Stimulated activated CD4-positive, alpha-beta T cell treated with anti-CD3 and anti-CD28 coated beads, Interleukin-2, amount 100 ng/mL, for 48 hours (primary cell): ENCODE measurements at places on chromosomes 12 and 14.
A peak's percentile ranks its signal among the peaks of the same experiment; 100 is the strongest.

- no peak for DNase-seq
These were observed 120.5 kb downstream of the PHETA1 start for GRCh38 chr12:111248236-111249017.

GRCh38 chr12:11981121-11981733, 89.5 kb upstream of the BCL2L14 start:
- peak; percentile 40 for DNase-seq

DNA sequence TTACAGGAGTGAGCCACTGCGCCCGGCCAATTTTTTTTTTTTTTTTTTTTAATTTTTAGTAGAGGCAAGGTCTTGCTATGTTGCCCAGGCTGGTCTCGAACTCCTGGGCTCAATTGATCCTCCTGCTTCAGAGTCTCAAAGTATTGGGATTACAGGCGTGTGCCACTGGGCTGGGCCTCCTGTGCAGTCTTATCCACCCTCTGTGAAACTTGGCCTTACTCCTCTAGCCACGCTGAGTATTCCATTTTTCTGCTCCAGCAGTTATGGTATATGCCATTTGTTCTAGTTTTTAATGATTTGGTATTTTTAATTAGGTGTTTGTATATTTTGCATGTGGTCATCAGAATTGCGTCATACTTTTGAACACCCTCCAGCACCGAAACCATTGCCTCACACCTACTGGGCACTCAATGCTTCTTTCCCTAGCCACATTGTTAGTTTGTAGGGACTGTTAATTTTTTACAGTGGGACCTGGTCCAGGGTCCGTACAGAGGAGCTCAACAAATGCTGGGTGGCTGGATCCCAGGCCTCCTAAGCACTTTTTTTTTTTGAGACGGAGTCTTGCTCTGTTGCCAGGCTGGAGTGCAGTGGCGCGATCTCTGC, 11.4 kb downstream of the RIOX1 start:
- no peak for DNase-seq

DNA sequence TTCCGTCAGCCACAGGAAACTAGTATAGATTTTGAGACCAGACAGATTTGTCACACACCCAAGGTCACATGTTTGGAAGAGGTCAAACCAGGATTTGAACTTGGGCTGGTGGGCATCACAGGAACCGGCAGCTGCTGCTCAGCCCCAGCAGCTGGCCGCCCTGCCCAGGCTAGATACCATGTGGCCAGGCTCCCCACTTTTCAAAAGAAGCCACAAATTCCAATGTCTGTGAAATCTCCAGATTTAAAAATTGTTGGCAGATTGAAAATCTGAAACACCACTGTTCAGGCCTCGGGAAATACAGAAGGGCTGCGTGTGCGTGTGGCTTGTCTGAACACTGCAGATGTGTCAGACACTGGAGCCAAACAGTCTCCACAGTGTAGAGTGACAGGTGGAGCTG, 30.4 kb downstream of the MMAB start:
- DNase-seq, result no peak

DNA sequence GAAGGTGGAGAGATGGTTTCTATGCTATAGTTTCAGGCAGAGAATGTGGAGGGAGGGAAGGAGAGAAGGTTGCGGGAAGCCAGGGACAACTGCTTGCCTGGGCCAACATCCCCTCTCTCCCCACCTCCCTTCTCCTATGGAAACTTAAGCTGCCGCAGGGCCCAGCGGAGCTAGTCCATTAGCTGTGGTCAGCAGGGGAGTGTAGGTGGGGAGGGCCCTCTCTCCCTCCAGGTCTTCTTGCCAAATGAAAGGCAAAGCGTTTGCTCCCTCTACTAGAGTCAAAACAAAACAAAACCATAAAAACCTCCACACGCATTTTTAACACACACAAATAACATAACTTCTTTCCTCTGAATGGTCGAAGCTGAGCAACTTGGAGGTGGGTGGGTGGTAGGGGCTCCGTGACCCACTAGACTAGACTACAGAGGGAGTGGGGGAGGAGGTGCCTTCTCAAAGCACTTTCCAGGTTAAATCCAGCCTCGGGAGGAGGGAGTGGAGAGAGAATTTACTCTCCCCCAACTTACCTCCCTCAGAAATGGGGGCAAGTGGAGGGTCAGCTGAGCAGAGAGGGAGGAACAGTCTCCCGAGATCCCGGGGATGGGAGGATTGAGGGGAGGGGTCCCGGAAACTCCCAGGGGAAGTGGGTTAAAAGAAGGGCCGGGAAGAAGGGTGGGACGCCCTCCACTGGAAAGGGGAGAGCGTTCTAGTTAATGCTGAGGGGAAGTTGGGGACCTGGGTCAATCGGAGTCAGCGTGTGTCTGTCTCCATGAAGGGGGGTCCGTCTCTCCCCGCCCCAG, 4.6 kb upstream of the CACNB3 start:
- DNase-seq, result no peak

- DNase-seq, result no peak
These were observed 42.5 kb downstream of the SLC2A13 start for GRCh38 chr12:40063414-40063813.

DNA sequence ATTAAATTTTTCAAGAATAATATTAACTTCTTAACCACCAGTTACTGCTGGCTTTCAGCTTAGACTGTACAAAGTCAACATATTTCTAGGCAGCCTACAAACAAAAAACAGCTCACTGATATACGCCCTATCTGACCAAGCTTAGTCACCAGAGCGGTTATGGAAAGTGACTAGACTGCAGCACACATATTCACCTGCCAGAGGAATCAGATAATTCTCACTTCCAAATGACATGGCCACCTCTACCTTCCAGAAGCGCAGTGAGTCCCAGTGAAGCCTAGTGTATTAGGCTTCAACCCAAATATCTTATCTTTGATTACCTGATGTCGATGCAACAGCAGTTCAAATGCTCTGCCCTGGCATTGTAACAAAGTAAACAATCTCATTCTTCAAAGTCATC, 8.5 kb downstream of the STXBP6 start:
- no peak for DNase-seq
